ENCODE measurements at places on chromosomes 1 and 21. TPM values are rescaled to one million over a fixed set of nuclear protein-coding genes. Genes with fewer than 3 reads are reported as not detected.

Gene ADAR
- 86.9 TPM for total RNA-seq

- no peak for DNase-seq
Observed at GRCh38 chr1:156709757-156710489, 4.5 kb upstream of the CRABP2 start.

DNA sequence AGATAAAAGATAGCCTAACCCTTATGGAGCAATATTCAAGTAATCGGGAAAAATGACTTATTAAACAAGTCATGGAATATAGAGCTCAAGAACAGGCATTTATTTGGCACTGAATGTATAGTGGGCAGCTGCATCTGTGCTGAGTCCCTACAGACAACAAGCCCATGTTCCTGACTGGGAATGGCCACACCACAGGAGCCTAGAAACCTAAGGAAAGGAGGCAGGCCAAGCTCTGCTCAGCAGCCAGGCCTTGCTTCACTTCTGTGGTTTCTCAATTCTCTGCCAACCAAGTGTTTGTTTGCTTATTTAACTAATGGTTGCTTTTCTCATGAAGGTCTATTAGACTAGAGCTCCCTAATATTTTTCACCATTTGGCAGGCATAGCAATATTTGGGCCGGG, 21.5 kb downstream of the AK2 start:
- no peak for DNase-seq

DNA sequence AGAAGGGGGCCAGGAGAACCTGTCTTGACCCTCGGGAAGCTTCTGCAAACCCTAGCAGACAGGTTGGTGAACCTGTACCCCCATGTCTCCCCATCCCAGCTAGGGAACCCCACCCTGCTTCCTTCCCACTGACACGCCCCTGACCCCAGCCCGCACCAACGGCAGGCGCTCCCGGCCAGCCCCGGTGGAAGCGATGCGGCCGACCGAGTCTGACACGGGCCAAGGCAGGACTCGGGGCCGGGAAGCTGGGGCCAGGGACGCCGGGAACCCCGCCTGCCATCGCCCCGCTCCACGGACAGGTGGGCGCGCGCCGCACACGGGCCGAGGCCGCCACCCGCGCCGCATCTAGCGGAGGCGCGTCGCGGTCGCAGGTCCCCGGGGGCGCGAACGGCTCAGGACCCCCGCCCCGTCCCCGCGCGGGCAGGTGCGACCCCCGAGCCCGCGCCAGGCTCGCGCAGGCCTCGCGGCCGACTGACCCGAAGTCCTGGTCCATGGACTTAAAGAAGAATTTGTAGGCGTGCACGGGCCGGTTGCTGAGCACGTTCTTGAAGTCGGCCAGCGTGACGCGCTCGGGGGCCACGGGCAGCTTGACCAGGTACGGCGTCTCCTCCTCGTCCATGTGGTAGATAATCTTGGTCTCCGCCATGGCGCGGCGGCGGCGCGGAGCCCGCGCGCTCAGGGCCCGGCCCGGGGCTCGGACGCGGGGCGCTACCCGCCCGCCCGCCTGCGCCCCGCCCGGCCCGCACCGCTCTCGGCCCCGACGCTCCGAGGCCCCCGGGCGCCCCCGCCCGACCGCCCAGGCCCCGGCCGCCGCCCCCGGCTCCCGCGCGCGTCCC, 580 bp downstream of the DVL1 start:
- DNase-seq, result no peak

DNA sequence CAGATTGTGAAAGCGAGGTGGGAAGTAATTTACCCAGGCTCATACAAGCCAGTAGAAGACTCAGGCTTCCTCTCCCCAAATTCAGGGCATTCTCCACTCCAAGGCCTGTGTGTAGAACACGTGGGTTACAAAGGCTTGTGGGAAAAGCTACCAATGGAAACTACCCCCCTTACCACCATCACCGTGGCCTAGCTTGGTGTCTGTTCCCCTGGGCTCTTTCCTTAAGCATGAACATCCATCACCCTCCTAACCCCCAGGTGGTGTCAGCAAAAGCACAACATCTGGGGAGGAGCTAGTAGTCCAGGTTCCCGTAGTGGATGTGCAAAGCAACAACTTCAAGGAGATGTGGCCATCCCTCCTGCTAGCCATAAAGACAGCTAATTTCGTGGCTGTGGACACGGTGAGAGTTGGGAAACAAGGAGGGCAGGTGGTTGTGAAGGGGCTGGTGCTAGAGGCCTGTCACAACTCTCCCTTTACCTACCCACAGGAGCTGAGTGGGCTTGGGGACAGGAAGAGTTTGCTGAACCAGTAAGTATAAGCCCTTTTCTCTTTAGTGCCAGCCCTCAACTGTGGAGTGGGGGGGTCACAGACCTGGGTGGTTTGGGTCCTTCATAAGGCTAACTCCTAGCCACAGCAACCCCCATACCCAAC, 701 bp upstream of the MUTYH start:
- DNase-seq, result no peak

- no peak for DNase-seq
Observed at GRCh38 chr1:51280321-51280978, 44.4 kb downstream of the RNF11 start.

DNA sequence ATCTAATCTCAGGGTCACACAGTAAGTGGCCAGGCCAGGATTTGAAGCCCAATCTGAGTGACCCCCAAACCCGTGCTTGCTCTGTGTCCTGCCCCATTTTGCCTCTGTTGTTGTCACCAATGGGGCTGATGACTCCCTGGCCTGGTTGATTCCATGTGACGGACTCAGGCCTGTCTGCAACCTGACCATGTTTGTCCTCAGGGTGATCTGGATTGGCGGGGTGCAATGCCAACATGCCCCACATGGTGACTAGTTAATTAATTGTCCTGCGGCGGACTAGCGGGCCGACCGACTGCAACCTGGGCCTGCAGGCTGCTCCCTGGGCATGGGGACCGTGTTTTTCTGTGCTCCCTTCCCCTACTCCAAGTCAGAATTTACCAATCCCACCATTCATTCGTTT, 256.3 kb downstream of the MATN1 start:
- no peak for DNase-seq

DNA sequence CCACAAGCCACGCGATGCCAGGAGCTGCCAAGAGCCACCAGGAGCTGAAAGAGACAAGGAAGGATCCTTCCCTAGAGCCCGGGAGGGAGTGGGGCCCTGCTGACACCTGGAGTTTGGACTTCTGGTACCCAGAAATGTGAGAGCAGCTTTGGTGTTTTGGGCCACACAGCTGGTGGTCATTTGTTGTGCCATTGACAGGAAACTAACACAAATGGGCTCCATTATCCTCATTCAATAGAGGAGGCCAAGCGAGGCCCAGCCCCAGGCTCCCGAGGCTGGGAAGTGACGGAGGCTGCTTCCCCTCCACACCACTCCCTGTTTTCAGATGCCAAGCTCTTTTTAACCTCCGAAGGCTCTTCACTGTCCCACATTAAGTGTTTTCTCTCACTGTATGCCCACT, 25.5 kb downstream of the DHRS3 start:
- DNase-seq, result no peak

Gene AQP10
- total RNA-seq, result not detected

Gene CLDN17
- total RNA-seq, result not detected

Gene KCNT2
- 9.3 TPM for total RNA-seq

- no peak for DNase-seq
Observed at GRCh38 chr1:89381618-89382017, 17.8 kb downstream of the GBP6 start.

Gene KRTAP12-2
- total RNA-seq, result not detected

Gene LBR
- total RNA-seq, result 82.3 TPM

GRCh38 chr1:239417986-239418640, 31.7 kb downstream of the CHRM3 start:
- DNase-seq, result no peak

DNA sequence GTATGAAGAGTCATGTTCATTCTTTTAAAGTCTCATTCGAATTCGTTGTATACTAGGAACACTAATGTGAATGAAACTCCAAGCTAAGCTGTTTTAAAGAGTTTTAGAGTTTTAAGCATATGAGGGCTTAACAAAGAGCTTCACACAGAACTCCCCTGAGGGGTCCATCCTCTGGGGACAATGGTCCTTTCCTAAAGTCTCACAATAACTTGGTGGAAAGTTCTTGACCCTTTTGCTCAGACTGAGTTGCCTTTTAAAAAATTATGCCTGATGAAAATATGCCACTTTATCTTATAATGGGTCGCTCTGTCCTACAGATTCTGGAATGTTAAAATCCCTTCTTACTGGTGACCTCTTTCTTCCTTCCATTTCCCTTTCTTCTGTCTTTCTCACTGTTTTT, 64.3 kb downstream of the RGL1 start:
- DNase-seq, result no peak

Gene ASTN1
- total RNA-seq, result 1.2 TPM

DNA sequence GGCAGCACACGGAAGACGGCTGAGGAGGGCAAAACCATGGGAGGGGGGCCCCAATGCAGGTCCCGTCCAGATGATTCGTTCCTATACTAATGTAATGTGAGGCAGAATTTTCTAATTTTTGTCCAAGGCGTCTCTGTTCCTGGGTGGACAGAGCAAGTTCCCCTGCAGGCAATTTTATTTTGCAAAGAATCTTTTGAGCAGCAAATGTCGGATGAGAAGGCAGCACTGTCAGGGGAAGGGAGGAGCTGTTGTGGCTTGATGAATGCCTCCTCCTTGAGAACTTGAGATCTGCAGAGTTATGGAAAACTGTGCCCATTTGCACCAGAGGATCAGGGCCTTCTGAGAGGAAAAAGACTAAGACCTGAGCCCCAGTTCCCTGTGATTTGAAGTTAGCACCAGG, 17.3 kb downstream of the SLC1A7 start:
- DNase-seq, result no peak

DNA sequence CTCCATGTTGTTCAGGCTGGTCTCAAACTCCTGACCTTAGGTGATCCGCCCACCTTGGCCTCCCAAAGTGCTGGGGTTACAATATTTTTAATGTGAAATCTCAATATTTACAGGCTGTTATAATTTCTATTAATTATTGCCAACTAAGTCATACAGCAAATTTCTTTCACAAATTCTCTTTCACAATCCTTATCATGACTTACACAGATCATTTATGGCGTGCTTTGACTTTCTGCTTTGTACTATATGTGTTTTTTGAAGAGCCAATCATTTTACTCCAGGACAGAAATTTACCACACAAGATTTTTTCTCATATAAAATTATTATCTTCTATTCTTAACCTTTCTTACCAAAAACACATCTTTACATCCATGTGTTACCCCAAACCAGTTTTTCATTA, 1729.9 kb downstream of the NCAM2 start:
- DNase-seq, result no peak

DNA sequence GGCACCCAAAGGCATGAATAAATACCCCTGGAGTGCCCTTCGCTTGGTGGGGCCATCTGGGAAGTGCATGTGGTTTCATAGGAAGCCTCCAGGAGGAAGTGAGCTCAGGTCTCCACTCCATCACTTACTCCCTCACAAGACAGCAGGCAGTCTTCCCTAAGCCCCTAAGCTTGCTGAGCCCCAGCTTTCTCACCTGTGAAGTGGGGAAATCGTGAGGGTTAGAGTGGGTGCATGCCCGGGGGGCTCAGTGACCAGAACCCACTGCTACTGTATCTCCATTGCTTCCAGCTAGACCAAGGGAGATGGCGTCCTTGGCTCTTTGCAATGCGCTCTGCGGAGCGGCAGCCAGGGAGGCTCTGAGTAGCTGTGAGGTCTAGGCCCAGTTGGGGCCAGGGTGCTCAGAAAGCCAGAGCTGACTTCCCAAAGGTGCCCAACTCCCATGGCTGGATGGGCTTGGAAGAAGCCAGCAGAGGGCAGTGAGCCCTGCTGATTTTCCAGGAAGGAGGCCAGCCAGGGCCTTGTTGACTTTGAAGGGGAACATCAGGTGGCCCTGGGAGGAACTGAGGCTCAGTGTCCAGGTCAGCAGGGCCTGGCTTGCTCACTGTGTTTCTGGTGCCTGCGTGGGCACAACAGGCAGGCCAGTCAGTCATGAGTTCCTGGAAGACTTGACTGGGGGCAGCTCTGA, 27.3 kb downstream of the CDCP2 start:
- no peak for DNase-seq

GRCh38 chr1:16189921-16190621, 22.4 kb downstream of the ARHGEF19 start:
- DNase-seq, result no peak
